NCI-H187 (cell line): ENCODE measurements at places on chromosomes 2 and 18.

DNA sequence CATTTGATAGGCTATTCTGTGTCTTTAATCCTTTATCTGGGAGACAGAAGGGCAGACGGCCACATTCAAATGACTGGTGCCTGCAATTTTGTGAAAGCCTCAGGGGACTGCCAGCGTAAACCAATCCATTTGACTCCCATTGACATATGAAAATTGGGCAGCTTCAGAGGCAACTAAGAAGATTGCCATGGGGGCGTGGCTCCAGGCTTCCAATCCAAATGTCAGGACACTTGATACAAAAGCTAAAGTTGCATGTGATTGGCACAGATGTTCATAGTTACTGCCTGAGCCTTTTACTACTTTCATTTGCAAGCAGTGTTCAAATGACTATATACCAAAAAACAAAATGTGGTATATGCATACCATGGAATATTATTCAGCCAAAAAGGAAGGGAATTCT, 42.0 kb downstream of the SPC25 start:
- DNase-seq: peak; percentile 16

- DNase-seq: no peak
Observed at GRCh38 chr2:161306919-161307318, 1.3 kb upstream of the PSMD14 start.

GRCh38 chr2:95138702-95139101, 17.1 kb upstream of the MRPS5 start:
- no peak for DNase-seq

DNA sequence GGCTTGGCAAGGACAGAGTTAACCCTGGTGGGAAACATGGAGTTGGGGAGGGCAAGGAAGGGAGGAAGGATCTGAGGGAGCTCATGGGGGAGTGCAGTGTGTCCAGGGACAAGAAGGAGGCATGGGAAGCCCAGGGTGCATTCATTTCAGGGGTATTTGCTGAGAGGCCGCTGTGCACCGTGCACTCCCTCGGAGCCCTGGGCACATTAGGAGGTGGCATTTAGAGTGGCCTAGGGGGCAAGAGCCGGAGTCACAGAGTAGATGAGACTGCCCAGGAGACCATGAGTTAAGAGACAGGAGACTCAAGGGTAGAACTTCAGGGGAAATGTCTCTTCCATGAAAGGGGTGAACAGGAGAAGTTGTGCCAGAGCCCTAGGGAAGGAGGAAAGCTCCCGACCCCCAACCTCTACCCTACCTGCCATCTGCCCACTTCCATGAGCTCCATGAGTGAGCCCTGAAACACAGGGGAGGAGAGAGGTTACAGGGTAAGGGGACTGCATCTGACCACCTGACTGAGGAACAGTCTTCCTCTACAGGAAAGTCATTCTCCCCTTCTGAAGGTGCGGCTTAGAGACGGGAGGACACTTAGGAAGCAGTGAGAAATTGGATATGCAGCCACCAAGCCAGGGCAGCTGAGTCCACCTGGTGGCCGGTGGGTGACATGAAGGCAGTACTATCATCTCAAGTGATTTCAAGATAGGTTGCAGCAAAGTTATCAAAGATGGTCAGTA, 58.5 kb upstream of the COPS8 start:
- peak; percentile 50 for DNase-seq

DNA sequence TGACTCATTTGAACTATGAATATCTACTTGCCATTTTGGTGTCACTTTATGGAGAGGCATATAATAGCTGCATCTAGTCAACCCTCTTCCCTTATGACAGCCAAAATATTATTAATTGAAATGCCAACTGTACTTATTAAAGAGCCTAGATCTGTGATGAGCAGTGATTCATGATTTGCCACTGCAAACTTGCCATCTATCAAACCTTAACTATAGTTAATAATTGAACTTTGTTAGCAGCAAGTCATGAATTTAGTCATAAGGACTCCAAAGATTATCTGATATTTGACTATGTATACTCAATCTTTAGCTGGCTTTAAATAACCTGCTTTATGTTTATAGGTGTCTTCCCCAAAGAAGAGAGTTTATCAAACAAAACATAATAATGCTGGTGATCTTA, 116.4 kb upstream of the VWC2L start:
- DNase-seq: no peak

- no peak for DNase-seq
Observed at GRCh38 chr2:28406276-28407096, 13.8 kb downstream of the FOSL2 start.

DNA sequence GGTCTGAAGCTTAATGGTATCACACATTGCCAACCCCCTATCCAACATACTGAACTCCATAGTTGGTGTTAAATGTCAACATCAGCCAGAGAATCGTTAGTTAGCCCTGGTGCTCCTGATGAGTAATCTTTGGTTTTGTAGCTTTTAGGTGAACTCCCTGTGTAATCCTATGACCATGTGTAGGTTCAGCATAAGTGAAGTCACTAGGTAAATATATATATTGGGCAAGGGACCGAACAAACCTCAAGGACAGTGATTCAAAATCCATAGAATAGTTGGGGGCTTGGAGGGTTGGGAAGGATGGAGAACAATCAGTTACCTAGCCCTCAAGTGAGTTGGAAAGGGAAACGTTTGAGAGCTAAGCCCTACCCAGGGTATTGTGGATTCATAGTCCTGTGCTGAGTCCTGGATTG, 16.0 kb upstream of the AP1S3 start:
- DNase-seq: no peak
